ENCODE measurements at places on chromosomes 16 and 17.

DNA sequence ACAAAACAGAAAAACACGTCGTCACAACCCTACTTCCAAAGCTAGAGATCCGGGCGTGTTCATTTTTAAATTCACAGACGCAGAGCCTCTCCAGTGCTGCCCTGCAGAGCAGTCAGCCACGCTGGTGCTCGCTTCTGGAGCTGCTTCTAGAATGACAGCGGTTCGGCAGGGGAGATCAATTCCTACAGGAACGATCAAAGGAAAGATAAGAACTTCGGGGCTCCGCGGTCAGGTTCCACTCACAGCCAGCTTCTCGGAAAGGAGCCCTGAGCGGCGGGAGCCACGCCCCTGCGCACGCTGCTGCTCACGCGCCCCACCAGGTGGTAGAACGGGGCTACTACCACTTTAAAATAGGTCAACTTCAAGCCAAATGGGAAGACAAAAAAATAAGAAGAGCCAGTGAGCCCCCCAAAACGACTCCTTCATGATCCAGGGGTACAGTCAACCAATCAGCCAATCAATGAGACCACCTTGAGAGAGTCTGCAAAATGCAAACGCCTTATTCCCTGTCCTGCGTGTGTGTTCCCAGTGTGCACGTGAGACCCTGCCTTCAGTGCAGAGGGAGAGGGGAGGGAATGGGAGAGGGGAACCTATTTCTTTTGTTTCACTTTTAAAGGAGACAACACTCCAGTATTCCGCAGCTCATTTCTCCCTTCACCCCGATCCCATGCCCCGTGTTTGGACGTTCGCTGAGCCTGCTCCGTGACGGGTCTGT lies 209.7 kb downstream of the RBFOX3 start:
- peak; percentile 42 for DNase-seq

- DNase-seq = no peak
Measured at GRCh38 chr17:82238472-82239201, 9.8 kb downstream of the SLC16A3 start.

DNA sequence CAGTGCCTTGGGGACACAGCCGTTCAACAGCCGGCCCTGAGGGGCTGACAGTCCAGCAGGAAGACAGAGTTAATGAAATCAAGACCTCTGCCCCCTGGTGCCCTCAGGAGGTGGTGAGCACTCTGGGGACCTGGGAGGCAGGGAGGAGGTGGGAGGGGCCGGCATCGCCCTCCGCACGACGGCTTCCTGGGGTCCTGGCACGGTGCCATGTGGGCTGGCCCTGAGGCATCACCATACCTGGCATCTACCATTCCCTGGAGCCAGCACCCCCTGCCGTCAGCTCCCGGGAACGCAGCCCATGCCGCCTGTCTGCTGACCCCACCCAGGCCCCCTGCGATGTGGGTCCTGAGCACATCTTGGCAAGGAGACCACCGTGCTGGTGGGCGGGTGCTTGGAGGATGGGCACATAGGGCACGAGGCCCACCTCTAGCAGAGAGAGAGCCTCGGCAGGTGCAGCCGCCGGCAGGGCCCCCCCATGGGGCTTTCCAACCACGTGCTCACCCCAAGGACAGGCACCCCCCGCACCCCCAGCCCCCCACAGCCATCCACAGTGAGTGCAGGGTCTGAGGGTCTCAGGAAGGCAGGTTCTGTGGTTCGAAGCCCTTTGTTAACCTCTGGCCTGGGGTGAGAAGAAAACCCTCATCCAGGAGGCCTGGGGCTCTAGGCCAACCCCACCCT lies 52.5 kb downstream of the ZFPM1 start:
- no peak for DNase-seq

DNA sequence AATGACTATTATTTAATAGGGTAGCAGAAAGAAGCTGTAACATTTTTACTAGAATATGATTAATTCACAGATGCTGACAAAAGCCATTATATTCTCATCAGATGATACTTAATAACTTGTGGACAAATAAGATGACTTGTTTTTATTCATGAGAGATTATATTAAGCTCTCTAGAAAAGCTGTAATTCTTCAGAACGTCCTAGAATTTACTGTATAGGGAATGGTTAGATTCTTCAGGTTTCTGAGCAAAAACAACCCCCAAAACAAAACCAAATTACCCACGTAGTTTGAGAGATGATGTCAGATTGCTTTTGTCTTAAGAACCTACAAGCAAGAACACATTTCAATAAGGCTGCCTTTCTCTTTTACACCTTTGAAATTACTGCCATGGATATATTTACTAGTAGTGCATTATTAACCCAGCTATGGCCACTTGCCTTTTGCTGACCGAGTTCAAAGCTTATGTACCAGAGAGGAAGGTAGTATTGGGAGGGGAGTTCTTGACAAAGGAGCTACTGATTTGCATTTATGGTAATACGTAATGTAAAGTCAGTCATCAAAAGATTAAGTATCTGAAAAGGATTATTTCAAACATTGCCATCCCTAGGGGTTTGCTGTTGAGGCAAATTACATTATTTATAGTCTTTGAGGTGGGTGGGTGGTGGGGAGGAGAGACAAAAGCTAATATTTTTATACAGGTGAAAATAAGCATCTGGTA lies 51.7 kb downstream of the NLK start:
- DNase-seq = no peak

GRCh38 chr17:30226878-30227277 lies 8.6 kb downstream of the SLC6A4 start:
- no peak for DNase-seq

DNA sequence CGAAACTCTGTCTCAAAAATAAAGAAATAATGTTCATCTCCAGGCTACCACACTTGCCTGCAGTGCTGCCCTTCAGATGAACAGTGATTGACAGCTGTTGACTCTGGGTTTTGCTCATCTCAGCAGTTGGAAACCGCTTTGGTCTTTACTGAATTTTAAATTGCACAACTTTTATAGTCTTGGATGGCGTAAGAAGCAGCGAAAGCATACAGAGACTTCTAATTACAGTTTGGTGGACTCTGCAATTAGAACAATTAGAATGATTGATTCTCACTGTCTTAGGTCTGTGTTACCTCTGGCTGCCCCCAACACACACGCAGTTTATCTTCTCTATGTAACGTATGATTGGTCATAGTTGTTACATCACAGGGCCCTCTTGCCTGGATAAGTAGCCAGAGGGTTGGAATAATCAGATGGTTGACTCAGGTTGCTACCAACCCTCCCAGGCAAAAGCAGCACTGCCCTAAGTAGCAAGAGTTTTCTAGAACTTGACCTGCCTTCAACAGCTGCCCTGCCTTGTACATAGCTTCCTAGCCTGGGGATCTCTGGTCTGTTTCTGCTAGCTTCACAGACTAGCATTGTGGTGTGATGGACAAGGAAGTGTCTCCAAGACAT lies 1.9 kb upstream of the NAT9 start:
- no peak for DNase-seq

- DNase-seq = no peak
Measured at GRCh38 chr17:65814418-65814817, 253.0 kb upstream of the AXIN2 start.

GRCh38 chr17:4229627-4230541 lies 33.9 kb downstream of the ANKFY1 start:
- DNase-seq = peak; percentile 60

GRCh38 chr16:73143002-73143401 lies 95.1 kb upstream of the ZFHX3 start:
- no peak for DNase-seq

DNA sequence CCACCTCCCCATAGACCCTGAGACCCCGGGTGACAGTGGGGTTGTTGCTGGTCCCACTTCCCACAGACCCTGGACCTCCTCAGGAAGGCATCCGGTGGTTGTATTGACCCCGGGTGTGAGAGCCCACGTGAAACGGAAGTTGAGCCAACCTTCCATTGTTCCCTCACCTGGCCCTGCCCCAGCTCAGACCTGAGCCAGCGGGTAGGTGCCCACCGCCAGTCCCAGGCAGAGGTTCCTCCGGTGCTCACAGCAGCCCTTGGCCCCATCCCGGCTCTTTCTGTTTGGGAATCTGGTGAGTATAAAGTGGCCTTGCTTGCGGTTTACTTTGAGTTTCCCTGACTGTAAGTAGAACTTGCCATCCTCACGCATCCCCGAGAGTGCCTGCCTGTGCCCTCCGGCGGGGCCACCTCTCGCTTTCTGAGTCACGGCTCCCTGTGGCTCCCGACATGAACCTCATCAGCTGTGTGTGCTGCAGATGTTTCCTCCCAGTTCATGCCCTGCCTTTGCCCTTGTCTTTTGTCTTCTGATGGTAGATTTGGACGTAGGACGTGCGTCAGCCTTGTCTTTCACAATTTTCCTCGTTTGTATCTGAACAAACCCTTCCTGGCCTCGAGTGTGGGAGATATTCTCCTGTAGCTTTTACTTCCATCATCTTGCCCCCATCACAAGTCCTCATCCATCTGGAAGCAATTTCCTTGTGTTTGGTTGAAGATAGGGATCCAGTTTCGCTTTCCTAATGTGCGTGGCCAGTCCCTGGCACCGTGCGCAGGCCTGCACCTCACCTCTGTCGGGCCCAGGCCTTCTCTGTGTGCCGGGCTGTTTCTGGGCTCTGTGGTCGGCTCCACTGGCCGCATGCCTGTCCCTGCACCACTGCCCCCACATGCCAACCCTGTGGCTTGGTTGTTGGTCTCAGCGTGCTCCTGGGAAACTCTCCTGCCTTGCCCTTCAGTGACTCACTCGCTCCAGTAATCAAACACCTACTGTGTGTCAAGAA lies 76.0 kb downstream of the METRNL start:
- DNase-seq = no peak

DNA sequence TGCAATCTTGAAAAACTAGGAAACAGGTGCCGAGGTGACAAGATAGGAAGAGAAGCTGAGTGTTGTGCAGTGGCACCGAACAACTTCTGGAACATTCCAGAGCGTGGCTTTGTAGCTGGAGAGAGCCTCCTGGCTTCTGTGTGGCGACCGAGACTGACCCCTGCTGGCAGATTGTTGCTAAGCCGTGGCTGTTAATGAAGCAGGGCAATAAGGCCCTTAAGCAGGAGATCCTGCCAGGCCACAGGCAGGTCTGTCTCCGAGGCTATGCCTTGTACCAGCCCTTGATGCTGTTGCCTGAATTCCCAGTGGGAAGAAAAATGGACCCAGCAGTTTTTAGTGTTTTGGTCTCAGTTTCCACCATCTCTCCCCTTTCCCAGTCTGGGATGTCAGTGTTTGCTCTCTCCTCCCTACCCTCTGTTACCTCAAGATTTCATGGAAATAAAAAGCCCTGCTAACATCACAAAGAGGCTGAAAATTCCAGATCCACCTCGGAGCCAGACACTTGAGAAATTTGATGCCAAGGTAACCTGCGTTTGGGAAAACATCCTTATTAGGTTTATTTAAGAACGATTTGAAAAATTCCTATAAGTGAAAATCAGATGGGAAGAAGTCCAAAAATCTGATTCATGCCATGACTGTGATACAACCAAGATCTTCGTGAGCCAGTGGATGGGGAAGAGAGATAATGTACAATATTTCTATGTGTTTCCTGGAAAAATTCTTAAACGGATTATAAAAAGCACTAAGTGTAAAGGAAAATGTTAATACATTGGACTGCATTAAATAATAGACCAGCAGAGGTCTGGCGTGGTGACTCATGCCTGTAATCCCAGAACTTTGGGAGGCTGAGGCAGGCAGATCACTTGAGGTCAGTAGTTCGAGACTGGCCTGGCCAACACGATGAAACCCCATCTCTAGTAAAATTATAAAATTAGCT lies 265.1 kb downstream of the PRKCA start:
- DNase-seq = peak; percentile 38

All from hippocampal formation (tissue), 2 donors.